ENCODE measurements at places on chromosomes 6 and 20.
A peak's percentile ranks its signal among the peaks of the same experiment; 100 is the strongest.

GRCh38 chr6:53038596-53038995 is 26.6 kb upstream of the FBXO9 start:
- DNase-seq, result no peak
- peaks cover 34% of the 10 kb centered on the region for H3K36me3 ChIP-seq
- no peaks in the 10 kb centered on the region for H3K4me1 ChIP-seq
- H3K4me3 ChIP-seq, result no peak overlapping the region

DNA sequence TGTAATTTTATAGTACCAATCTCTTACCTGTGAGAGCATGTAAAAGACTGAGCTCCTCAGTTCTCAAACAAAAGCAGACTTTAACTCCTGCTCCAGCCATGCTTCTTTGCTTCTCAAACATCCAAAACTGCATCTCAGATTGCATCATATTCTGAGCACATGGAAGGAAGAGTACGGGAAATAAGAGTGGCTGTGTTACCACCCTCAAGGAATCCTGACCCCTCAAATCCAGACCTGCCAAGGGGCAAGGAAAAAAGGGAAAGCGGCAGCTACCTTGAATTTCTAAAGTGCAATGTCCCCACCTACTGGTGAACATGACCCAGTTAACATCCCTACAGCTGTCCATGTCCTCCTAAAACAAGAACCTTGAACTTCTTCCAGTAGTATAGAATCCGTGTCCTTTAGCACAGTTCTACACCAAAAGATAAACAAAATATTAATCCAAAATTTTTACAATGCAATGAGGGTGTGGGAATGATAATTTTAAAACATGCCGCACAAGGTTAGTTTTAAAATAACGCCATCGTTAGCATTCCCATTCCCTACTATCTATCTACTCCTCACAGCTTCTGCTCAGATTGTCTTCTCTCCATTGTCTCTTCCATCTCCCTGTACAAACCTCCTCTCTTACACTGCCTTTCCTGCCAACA is 34.1 kb upstream of the HLA-DQB1 start:
- peaks cover 33% of the 10 kb centered on the region for H3K27me3 ChIP-seq
- H3K4me1 ChIP-seq, result peaks cover 7% of the 10 kb centered on the region
- H3K4me3 ChIP-seq, result no peak overlapping the region

GRCh38 chr6:116111552-116112528 is 11.2 kb downstream of the NT5DC1 start:
- no peak overlapping the region for H3K4me3 ChIP-seq
- H3K4me1 ChIP-seq, result no peaks in the 10 kb centered on the region
- no peak overlapping the region for H3K27ac ChIP-seq
- H3K27me3 ChIP-seq, result no peaks in the 10 kb centered on the region
- peaks cover 50% of the 10 kb centered on the region for H3K36me3 ChIP-seq
- DNase-seq, result peak; percentile 31

DNA sequence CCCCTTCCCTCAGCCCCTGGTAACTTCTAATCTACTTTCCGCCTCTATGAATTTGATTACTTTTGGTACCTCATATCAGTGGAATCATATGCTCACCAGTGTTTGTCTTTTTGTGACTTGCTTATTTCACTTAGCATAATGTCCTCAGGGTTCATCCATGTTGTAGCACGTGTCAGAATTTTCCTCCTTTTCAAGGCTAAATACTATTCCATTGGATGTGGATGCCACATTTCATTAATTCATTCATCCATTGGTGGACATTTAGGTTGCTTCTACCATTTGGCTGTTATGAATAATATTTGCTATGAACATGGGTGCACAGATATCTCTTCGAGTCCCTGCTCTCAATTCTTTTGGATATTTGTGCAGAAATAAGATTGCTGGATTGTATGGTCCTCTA is 388.6 kb upstream of the SOX4 start:
- no peaks in the 10 kb centered on the region for H3K4me1 ChIP-seq
- H3K4me3 ChIP-seq, result no peak overlapping the region
- H3K27me3 ChIP-seq, result no peaks in the 10 kb centered on the region
- H3K27ac ChIP-seq, result no peak overlapping the region
- no peak for DNase-seq

- peaks cover 55% of the 10 kb centered on the region for H3K4me1 ChIP-seq
- no peaks in the 10 kb centered on the region for H3K36me3 ChIP-seq
- H3K27me3 ChIP-seq, result no peaks in the 10 kb centered on the region
- no peak for DNase-seq
- no peak overlapping the region for H3K27ac ChIP-seq
- H3K4me3 ChIP-seq, result peak overlapping the region; percentile 88
Observed at GRCh38 chr6:53059648-53060589, 5.3 kb upstream of the FBXO9 start.

All from activated naive CD8-positive, alpha-beta T cell treated with anti-CD3 and anti-CD28 coated beads, Interleukin-2, amount 50 U/mL, for 24 hours (primary cell).